ENCODE measurements at places on chromosomes 7 and 10. TPM values are rescaled to one million over a fixed set of nuclear protein-coding genes. Genes with fewer than 3 reads are reported as not detected.

MMD2 gene
- total RNA-seq = not detected

CHN2 gene
- 10.7 TPM for total RNA-seq

DNA sequence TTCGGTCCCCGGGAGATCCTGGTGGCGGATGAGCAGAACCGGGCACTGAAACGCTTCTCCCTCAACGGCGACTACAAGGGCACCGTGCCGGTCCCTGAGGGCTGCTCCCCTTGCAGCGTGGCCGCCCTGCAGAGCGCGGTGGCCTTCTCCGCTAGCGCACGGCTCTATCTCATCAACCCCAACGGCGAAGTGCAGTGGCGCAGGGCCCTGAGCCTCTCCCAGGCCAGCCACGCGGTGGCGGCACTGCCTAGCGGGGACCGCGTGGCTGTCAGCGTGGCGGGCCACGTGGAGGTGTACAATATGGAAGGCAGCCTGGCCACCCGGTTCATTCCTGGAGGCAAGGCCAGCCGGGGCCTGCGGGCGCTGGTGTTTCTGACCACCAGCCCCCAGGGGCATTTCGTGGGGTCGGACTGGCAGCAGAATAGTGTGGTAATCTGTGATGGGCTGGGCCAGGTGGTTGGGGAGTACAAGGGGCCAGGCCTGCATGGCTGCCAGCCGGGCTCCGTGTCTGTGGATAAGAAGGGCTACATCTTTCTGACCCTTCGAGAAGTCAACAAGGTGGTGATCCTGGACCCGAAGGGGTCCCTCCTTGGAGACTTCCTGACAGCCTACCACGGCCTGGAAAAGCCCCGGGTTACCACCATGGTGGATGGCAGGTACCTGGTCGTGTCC lies 3.7 kb downstream of the TRIM56 start:
- DNase-seq = no peak
- H3K4me1 ChIP-seq = peaks cover 14% of the 10 kb centered on the region
- no peak overlapping the region for H3K27ac ChIP-seq
- H3K36me3 ChIP-seq = peaks cover 22% of the 10 kb centered on the region
- H3K4me3 ChIP-seq = no peak overlapping the region
- no peaks in the 10 kb centered on the region for H3K27me3 ChIP-seq

DNA sequence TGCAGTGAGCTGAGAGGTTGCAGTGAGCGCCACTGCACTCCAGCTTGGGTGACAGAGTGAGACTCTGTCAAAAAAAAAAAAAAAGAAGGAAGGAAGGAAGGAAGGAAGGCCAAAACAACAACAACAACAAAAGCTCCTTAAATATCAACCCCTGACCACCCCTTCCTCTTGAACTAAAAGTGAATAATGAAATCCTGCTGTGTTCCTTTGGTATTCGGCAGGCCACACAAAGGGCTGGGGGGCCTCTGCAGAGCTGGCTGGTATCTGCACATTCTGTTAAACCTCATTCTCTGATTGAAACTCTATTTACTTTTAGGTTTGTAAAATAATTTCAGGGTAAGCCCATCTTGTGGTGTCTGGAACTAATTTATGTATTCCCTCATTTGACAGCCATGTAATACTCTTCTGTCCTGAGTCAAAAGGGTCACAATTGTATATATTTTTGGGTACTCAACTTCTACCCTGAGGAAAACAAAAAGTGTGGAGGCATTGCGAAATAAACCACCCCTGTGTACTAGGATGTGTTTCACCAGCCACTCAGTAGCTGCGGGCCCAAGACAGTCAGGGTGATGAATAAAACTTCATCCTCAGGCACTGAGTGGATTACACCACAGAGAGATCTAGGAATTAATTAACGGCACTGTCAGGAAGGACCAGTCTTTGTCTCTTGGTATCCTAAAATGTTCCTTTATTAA lies 446.4 kb upstream of the PFKP start:
- no peak overlapping the region for H3K27ac ChIP-seq
- no peaks in the 10 kb centered on the region for H3K36me3 ChIP-seq
- no peak for DNase-seq

- H3K4me1 ChIP-seq = peaks cover 6% of the 10 kb centered on the region
- H3K36me3 ChIP-seq = no peaks in the 10 kb centered on the region
- H3K4me3 ChIP-seq = no peak overlapping the region
- H3K27me3 ChIP-seq = no peaks in the 10 kb centered on the region
- H3K27ac ChIP-seq = no peak overlapping the region
These were observed 11.5 kb downstream of the AUTS2 start for GRCh38 chr7:69609541-69610373.

GRCh38 chr7:36273836-36274235 lies 115.8 kb upstream of the ANLN start:
- H3K27ac ChIP-seq = no peak overlapping the region
- peak; percentile 33 for DNase-seq
- no peaks in the 10 kb centered on the region for H3K27me3 ChIP-seq
- no peaks in the 10 kb centered on the region for H3K4me1 ChIP-seq
- no peaks in the 10 kb centered on the region for H3K36me3 ChIP-seq

DNA sequence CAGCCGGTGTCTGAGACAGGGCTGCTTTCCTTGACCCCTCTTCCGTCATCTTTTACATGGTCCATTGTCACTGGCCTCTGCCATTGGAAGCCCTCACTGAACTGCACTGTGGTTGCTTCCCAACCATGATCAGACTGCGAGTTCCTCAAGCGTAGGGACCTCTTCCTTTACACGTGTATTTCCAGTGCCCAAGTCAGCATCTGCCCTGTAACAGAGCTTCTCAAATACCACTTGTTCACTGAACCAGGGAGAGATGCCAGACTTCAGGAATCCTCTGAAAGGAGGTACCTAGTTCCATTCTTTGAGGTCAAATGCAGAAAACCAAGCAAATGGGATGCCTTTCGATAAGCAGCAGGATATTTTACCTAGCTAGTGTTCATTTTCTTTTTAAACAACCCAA lies 145.1 kb downstream of the NRP1 start:
- H3K4me3 ChIP-seq = no peak overlapping the region
- H3K27ac ChIP-seq = no peak overlapping the region
- H3K36me3 ChIP-seq = no peaks in the 10 kb centered on the region
- no peak for DNase-seq
- no peaks in the 10 kb centered on the region for H3K27me3 ChIP-seq

DNA sequence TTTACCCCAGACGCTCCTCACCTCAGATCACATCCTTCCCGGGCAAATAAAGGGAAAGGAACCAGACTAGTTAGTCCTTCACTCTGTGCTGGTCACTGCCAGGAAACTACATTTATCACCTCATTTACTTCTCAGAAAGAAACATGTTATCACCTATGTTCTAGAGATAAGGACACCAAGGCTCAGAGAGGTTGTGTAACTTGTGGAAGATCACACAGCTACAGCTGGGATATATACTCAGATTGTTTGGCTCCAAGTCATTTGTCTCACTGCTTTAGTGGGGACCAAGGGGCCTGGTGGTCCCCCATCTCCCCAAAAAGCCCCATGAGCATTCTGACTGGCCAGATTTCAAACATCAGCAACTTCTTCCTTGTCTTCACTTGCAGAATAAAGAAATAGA lies 17.5 kb upstream of the BTBD16 start:
- H3K4me1 ChIP-seq = peaks cover 11% of the 10 kb centered on the region
- H3K27me3 ChIP-seq = no peaks in the 10 kb centered on the region
- peaks cover 17% of the 10 kb centered on the region for H3K36me3 ChIP-seq
- no peak overlapping the region for H3K27ac ChIP-seq
- no peak overlapping the region for H3K4me3 ChIP-seq
- no peak for DNase-seq

- no peaks in the 10 kb centered on the region for H3K27me3 ChIP-seq
- H3K27ac ChIP-seq = peak overlapping the region; percentile 2
- no peaks in the 10 kb centered on the region for H3K36me3 ChIP-seq
- no peak overlapping the region for H3K4me3 ChIP-seq
- DNase-seq = no peak
- no peaks in the 10 kb centered on the region for H3K4me1 ChIP-seq
These were observed 123.6 kb downstream of the RNF216 start for GRCh38 chr7:5657901-5658300.

DNA sequence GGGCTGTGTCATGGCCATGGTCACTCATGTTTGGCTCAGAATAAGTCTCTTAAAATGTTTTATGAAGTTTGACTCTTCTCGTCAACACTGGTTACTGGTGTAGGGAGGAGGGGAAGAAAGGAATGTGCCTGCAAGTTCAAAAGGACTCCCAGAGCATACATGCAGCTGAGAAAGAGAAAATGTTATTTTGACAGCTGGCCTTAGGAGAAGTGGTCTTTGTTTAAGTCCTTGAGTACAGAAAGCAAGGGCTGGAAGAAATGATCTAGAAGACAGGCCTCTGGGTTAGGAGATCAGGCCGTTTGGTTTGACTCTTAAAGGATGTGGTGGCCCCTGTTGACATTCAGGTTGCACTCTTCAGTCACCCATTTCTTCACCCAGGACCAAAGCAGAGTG lies 245.5 kb downstream of the REEP3 start:
- no peak overlapping the region for H3K27ac ChIP-seq
- no peaks in the 10 kb centered on the region for H3K36me3 ChIP-seq
- H3K27me3 ChIP-seq = no peaks in the 10 kb centered on the region
- H3K4me1 ChIP-seq = no peaks in the 10 kb centered on the region

DNA sequence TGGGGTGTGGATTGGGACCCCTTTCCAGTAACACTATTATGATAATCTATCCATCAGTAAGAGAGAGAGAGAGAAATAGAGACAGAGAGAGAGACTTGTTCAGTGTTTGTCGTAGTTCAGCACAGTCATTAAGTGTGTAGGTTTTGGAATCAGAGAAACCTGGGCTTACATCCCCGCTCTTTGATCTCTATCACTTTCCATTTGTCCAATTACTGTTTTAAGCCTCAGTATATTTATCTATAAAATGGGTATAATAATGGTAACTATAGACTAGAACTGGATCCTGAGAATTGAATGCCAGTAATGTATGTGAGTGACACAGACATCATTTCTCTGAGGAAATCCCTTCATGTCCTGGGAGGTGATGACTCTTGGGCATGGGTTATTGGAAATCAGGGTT lies 460.5 kb downstream of the PLXNA4 start:
- H3K27me3 ChIP-seq = no peaks in the 10 kb centered on the region
- DNase-seq = no peak
- peaks cover 6% of the 10 kb centered on the region for H3K4me1 ChIP-seq
- H3K36me3 ChIP-seq = no peaks in the 10 kb centered on the region
- H3K27ac ChIP-seq = no peak overlapping the region

TRPV5 gene
- not detected for total RNA-seq

DNA sequence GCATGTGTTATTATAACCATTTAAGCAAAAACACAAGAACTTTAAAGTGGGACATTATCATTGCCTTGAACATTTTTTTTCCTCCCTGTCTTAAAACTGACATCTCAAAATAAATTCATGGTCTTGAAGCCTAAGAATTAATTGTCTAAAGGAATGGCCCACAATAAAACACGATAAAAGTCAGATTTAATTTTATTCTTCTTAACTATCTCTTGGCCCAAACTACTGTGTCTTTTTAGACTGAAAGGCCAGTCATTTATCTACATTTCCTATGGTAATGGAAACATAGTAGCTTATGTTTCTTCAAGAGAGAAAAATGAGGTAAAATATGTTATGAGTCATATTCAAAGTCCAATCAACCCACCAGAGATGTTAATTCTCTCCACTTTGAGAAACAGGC lies 24.4 kb upstream of the ETV1 start:
- H3K27me3 ChIP-seq = no peaks in the 10 kb centered on the region
- H3K27ac ChIP-seq = no peak overlapping the region
- DNase-seq = no peak
- H3K4me3 ChIP-seq = no peak overlapping the region
- no peaks in the 10 kb centered on the region for H3K4me1 ChIP-seq

- no peak for DNase-seq
- no peaks in the 10 kb centered on the region for H3K27me3 ChIP-seq
- no peaks in the 10 kb centered on the region for H3K36me3 ChIP-seq
- no peak overlapping the region for H3K4me3 ChIP-seq
- peaks cover 11% of the 10 kb centered on the region for H3K4me1 ChIP-seq
These were observed 57.1 kb upstream of the IGFBP3 start for GRCh38 chr7:45978010-45978681.

DNA sequence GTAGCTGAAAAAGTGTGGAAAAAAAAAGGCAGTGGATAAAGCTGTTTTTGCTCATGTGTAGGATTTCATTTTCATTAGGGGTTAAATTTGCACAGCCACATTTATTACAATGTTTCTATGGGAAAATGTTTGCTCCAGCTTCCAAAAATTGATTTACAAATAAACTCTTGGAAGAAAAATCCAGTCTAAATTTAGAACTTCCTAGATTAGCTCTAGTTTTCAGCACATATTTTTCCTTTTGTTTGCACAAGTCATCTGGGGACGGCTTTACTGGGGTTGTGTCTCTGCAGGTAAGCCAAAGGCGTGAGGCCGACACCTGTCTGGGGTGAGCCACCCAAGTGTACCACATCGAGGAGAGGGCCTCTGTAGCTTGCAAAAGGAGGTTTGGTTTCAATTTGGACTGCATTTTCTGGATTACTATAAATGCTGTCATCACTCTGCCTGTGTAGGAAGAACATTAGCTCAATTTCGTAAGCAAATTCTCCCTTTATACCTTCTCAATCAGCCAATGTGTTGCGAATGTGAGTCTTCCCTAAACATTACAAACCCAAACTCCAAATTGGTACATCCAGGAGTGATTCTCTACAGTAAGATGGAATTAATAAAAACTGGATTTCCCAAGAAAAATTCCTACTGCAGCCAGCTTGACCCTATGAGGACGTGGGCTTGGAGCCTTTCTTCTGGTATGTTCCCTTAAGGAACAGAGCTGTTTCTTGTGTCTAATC lies 89.5 kb upstream of the ZNF438 start:
- no peak overlapping the region for H3K27ac ChIP-seq
- no peaks in the 10 kb centered on the region for H3K4me1 ChIP-seq
- no peaks in the 10 kb centered on the region for H3K27me3 ChIP-seq
- no peaks in the 10 kb centered on the region for H3K36me3 ChIP-seq
- no peak for DNase-seq
- no peak overlapping the region for H3K4me3 ChIP-seq

GRCh38 chr10:113073549-113074189 lies 123.6 kb downstream of the TCF7L2 start:
- no peaks in the 10 kb centered on the region for H3K27me3 ChIP-seq
- peaks cover 37% of the 10 kb centered on the region for H3K4me1 ChIP-seq
- no peak overlapping the region for H3K4me3 ChIP-seq

DNA sequence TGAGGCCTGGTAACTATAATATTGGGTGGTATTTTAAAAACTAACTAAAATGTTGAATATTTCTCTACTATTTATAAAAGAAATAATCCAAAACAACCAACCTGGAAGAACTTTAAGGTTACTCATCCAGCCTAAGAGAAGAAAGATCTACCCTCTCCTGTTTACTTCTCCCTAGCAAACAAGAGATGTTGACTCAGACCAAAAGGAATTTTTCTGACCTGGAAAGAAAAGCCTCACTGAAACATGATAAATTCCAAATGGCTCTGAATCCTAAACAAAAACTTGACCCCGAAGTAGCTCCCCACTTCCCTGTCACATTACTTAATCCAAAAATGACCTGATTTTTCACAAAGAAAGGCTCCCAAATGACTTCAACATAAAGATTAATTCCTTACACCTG lies 101.2 kb downstream of the PARD3 start:
- peak overlapping the region; percentile 13 for H3K27ac ChIP-seq
- no peaks in the 10 kb centered on the region for H3K27me3 ChIP-seq
- no peak for DNase-seq
- H3K4me1 ChIP-seq = peaks cover 66% of the 10 kb centered on the region

Data from sigmoid colon (tissue), 7 donors.